ENCODE measurements at places on chromosomes 11 and 22.

DNA sequence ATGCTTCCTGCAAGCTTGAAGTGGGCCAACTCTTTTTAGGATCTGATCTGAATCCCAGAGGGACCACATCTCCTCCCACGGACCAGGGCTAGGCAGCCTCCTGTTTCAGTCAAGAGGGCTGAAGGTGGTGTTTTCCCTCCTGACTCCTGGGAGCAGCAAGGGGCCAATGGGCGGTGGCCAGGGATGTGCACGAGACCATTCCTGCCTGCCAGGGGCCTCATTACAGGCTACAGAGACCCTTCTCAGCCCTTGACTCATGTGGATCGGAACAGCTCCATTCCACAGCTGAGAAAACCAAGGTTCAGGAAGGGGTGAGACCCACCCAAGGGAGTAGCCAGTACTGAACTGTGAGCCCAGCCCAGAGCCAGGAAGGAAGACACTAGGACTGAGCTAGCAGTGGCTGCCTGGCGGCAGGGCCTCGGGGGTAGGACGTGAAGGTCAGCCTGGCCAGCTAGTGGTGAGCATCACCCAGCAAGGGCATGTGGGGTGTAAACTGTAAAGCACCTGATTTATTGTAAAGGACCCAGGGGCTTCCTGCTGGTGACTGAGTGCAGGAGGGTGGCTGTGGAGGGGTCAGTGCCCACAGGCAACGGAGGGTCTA is 3.4 kb upstream of the P2RY6 start:
- DNase-seq, result no peak

- DNase-seq, result peak; percentile 79
Observed at GRCh38 chr22:29154364-29155048, 51.2 kb upstream of the EMID1 start.

DNA sequence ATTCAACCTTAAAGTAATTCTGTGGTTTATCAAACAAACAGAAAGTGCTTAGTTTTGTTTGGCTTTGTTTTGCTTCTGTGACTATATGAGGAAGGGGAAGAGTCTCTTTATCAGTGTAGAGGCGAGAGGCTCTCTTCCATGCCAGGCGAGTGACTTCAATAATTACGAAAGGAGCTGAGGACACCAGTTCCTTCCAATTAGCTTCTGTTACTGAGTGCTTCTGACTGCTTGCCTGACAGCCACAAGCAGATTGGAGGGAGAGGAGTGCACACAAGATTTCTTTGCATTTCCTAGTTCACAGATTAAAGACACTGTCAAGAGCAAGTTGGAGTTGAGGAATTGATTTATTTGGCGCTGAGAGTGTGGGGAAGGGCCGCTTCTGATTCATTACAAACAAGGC is 1484.5 kb upstream of the TENM4 start:
- no peak for DNase-seq

- peak; percentile 73 for DNase-seq
Observed at GRCh38 chr11:3920148-3920852, 64.8 kb downstream of the STIM1 start.

DNA sequence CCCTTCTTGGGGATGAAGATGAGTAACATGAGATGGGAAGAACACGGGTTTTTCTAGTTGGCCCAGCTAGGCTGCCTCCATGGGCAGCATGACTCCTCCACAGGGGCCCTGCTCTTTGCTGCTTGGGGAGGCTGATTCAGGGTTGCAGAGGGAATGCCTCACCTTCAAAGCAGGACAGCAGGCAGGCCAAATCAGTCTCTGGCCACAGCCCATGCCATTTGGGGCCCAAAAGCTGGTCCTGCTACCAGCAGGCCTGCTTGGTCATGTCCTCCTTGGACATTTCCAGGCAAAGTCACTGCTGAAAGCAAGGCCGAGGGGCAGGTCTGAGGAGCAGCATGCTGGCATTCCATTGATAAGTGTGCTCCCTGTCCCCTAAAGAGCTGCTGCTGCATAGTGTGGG is 13.8 kb upstream of the MAPK8IP1 start:
- DNase-seq, result no peak

- no peak for DNase-seq
Observed at GRCh38 chr11:116917632-116918031, 80.2 kb upstream of the APOA1 start.

DNA sequence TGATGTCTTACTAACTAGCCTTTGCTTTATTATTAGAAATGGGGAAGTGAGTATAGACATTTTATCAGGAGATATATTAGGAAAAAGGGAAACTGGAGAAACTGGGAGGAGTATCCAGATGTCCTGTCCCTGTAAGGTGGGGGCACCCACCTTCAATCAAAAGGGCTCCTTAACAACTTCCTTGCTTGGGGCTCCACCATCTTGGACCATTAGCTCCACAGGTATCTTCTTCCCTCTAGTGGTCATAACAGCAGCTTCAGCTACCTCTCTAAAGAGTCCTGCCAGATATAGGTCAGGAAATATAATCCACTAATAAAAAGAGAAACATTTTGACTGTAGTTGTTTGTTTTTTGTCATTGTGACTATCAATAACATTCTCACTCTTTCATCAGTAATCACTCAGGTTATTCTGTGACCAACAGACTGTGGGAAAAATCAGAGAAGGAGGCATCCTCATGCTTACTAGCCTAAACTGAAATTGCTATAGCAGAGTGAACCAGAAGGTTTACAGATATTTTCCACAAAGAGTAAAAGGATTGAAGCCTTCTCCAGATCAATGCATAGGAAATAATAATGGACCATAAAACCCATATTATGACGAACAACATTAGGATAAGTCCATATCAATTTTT is 10.4 kb downstream of the OR51B4 start:
- no peak for DNase-seq

DNA sequence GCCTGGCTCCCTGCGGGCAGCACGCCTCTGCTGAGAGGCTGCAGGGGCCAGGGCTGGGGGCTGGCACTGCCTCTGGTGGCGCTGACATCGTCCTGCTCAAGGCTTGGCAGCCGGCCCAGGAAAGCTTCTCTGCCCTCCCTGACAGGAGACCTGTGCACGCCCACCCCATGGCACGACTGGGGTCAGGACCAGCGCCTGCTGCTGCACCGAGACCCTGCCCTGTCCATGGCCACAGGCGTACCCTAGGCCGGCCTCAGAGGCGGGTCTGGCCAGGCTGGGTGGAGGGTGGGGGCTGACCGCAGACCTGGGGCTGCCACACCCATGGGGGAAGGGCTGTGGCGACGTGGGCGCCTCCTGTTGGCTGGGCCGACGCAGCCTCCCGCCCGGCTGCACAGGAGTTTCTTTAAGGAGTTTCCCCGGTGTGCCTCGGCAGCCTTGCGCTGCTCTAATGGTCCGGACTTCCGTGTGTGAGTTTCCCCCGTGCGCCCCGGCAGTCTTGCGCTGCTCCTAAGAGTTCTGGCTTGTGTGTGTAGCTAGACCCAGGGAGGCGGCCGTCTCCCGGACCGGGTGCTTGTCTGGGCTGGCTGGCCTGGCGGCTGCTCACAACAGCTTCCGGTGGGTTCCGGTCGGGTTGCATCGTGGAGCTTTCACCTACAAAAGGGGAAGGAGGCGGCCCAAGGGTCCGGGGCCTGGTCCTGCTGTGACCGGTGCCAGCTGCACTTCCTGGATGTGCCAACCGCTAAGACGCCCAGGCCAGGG is 4.6 kb downstream of the TRABD start:
- DNase-seq, result peak; percentile 80

DNA sequence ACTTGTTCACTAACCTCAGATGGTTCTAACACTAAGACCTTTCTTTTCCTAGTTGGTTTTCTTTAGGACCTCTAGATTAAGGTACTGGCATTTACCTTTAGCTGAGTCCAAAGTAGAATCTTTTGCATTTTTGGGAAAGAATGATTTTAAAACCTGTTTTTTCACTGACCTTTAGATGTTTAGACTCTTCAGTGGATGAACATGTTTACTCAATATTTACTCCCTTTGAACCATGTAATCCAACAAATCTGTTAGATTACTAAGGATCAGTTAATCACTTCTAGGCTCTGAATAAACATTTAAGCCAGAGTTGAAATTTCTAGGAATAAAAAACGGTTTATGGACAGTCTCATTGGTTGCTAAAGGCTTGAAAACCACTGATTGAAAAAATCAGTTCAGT is 6.2 kb downstream of the TMEM135 start:
- DNase-seq, result no peak

DNA sequence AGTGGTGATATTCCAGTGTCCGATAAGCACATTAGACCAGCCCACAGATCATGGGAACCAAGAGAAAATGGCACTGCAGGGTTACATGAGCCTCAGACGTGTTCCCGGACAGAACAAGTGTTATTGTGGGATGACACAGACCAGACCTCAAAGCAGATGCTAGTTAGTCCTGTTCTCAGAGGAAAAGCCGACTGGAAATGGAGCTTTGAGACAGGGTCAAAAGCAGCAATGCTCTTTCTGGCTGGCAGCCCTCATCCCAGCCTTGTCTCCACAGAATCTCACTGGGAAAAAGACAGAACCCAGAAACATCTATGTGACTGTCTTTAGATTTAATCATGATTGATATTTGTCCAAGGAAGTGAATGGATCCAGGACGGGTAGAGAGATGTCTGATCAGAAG is 506.8 kb downstream of the INSC start:
- DNase-seq, result no peak

GRCh38 chr11:35171226-35171625 is 32.3 kb downstream of the CD44 start:
- no peak for DNase-seq

GRCh38 chr11:78985663-78986062 is 411.0 kb upstream of the NARS2 start:
- no peak for DNase-seq

DNA sequence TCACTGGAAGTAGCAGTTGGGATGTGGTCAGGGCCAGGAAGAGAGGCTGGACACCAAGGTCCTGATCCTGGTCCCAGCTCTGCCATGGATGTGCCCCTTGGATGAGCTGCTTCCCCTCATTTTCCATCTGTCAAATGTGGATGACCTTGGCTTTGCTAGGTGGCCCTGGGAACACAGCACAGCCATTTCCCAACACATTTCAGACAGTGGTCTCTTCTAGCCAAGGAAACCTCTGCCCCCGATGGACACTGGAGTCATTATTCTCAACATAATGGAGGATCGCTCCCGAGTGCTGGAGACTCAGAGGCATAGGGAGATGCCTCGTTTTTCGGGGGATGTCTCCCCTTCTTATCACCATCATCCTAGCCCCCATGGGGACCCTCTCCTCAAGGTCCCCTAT is 13.6 kb upstream of the MPPED1 start:
- no peak for DNase-seq

DNA sequence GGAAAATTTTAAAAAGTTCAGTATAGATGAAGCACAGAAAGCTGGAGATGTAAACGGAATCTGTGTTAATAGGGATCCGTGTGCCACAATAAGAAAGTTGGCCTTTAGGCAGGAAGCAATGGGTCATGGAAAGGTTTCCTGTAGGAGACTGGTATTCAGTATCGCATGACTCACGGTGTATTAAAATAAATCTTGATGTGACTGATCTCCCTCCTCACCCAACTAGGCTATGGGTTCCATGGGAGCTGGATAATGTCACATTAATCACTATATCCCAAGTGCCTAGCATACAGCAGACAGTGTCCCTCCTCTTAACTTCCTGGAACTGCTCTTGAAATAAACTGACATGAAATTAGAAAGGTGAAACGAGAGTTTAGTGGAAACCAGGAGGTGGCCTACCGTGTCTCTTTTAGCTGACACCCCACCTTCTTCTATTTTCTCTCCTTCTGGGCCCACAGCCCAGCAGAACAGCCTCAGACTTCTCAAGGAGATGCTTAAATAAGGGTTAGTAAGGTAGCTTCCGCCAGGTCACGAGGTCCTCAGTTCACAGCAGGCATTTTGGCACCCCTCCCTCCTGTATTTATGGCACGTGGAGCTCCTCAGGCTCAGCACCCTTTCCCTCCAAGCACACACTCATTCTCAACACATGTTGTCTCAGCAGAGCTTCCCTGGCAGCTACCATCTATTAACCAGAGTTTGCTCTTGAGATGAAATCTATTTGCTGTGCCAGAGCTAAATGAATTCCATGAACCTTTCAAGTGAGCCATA is 118.8 kb downstream of the NXPE2 start:
- DNase-seq, result no peak

DNA sequence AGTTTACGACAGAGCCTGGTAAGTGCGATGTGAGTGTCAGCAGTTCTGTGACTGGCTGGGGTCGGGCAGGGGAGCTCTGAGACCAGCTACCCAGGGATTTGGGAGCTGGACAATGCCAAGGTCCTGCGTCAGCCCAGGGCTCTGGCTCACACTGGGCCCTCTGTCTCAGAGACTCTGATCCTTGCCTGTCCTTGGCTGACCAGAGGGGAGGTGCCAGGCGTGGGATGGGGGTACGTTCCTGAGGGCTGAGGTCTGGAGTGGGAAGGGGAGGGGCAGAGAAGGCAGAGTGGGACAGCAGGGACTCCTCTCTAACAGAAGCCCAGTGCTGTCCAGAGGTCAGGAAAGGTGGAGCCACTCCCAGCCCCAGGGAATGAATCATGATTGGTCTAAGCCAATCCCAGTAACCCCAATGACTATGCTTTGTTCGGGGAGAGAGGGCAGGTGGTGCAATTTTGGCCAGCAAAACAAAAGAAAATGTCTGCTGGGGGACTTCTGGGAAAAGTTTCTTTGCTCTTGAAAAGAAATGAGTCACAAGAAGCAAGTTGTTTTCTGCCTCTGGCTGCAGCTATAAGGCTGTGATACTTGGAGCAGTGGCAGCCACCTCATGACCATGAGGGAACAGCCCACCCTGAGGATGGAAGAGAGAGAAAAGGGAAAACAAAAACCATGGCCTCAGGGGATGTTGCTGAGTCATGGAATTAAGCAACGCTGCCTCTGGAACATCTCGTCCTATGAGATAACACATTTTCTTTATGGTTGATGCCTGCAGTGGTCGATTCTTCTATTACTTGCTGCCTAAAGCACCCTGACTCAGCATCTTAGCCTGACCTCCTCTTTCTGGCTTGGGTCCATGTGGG is 108.3 kb downstream of the CHST1 start:
- DNase-seq, result no peak

DNA sequence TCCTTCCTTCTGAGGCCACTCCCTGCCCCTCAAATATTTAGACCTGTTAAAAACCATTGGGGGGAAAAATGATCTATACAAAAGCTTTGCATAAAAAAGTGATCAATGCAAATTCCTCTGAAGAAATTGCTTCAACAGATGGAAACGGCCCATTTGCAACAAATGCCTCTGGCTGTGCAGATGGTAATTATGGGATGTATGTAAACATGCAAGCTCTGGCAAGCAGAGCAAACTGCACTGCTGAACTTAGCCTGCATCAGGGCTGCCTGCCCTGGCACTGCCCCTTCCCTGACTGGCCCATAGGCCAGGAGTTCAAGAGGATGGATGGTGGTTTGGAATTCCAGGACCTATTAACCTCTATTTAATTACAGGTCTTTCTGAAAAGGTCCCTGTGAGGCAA is 388.7 kb downstream of the MIAT start:
- DNase-seq, result no peak

GRCh38 chr22:49863931-49864330 is 10.3 kb downstream of the ZBED4 start:
- no peak for DNase-seq
